ENCODE measurements at places on chromosomes 3 and 15.

DNA sequence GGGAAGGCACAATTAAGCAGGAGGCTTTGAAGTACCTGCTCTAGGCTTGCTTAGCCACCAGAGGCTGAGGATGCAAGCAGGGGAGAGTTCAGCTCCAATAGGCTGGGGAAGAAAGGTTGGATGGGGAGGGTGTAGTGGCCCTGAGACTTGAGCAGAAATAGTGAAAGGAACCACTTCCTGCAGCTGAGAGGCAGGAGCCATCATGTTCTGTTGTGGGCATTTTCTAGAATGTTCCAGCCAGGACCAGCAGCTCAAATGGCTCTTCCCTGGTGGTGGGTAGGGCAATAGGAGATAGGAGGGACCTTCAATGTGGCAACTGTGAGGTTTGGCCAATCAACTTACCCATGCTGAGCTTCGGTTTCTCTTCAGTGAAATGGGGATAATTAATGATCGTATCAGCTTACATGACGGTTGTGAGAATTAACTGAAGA lies 79.1 kb upstream of the CGNL1 start:
- DNase-seq: no peak

GRCh38 chr3:27671101-27671500 lies 51.0 kb downstream of the EOMES start:
- DNase-seq: no peak

DNA sequence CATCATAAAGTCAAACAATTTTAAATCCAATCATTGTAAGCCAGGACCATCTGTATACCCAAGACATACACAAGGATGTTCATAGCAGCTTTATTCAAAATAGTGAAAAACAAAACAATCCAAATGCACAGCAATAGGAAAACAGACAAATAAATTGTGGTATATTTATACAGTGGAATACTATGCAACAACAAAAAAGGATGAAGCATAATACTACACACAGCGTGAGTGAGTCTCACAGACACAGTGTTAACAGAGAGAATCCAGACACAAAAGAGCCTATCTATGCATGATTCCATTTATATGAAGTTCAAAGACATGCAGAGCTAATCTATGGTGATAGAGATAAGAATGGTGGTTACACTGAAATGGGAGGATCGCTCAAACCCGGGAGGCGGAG lies 5.6 kb upstream of the MUC20 start:
- DNase-seq: no peak

DNA sequence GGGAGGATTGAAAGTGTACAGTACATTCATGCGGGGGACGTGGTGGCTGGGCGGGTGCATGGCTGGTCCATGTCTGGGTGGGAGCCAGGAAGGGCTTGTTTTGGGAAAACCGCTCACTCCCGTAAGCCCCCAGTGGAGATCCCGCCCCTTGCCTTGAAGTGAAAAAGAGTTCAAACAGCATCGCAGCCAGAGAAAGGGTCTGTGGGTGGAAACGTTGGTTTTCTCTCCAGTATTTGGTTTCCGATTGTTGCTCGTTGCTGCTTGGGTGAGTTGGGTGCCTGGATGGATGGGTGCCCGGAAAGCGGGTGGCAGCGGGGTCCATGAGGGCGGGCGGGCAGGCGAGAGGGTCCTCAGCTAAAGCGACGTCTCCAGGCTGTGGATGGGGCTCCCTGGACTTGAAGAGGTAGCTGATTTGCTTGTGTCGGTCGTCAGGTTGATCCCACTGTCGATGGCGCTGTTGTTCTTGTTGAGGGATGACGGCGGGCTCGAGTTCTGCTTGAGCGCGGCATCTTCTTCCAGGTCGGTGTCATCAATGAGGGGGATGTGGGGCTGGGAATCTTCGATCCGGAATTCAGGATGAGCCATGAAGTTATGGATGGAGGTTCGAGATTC lies 7.7 kb upstream of the SEC13 start:
- DNase-seq: no peak

All from non-pigmented ciliary epithelial cell (primary cell).